Hematopoietic multipotent progenitor cell treated with erythropoietin and hydrocortisone succinate and interleukin-3 and kit ligand, for 17 days (in vitro differentiated cells): ENCODE measurements at places on chromosomes 11 and 22.
A peak's percentile ranks its signal among the peaks of the same experiment; 100 is the strongest.

GRCh38 chr11:7651140-7651551 is 22.2 kb downstream of the CYB5R2 start:
- no peak for DNase-seq

DNA sequence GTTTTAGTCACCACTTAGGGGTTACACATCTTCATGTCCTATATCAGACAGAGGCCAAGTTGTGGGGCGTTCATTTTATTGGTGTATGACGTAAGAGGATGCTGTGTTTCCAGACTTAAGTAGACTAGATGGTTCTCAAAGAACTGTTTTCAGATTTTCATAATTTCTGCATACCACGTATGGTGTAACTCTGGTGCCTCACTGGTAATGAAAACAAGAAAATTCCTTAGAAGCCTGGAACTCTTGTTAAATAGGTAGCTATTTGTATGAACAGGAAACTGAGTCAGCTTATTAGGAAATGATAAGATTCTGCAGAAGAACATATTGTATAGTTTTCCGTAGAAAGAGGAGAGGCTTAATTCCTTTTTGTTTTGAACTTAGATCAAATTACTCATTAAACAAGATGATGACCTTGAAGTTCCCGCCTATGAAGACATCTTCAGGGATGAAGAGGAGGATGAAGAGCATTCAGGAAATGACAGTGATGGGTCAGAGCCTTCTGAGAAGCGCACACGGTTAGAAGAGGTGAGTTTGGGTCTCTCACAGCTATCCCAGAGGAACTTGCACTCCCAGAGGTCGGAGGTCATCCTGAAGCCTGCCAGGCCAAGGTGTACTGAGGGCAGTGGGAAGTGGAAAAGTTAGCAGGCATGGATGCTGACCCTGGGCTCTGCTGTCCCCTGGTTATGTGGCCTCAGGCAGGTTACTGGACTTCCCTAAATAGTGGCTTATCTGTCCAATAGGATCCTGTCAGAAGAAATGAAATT is 3.9 kb downstream of the CDC45 start:
- no peak for DNase-seq

DNA sequence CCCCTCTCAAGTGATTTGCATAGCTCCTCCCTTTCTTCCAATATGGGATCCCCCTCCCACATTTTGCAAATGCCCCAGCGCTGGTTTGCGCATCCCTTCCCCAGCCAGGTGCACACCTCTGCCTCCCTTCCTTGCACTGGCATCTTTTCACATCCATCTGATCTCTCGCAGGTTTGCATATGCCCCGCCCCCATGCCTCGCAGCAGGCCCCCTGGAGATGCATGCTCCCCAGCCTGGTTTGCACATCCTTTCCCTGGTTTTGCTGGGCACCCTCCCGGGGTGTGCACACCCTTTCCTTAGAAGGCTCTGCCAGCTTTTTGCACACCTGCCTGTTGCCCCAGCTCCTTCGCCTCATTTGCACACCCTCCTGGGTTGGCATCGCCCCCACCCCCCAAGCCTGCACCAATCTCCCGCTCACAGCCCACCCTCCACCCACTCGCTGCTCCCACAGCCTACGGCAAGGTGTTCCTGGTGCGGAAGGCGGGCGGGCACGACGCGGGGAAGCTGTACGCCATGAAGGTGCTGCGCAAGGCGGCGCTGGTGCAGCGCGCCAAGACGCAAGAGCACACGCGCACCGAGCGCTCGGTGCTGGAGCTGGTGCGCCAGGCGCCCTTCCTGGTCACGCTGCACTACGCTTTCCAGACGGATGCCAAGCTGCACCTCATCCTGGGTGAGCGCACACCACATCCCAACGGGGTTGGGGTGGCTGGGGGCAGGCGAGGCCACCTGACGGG is 917 bp downstream of the RPS6KA4 start:
- DNase-seq: no peak

DNA sequence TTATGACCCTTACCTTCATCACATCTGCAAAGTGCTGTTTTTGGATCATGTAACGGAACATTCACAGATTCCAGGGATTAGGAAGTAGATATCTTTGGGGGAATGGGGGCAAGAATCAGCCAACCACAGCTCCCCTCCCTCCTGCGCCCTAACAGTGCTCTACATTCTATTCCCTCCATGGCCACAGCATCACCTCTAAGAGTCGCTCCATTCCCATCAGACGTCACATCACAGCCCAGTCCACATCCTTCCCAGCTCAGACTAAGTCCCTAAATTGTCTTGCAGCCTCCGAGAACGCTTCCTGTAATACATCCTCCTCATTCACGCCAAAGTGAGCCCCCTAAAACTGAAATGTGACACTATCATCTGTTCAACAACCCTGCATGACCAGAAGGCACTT is 5.9 kb downstream of the SCGB1D1 start:
- no peak for DNase-seq

GRCh38 chr22:48807155-48807554 is 1020.5 kb downstream of the BRD1 start:
- DNase-seq: no peak

DNA sequence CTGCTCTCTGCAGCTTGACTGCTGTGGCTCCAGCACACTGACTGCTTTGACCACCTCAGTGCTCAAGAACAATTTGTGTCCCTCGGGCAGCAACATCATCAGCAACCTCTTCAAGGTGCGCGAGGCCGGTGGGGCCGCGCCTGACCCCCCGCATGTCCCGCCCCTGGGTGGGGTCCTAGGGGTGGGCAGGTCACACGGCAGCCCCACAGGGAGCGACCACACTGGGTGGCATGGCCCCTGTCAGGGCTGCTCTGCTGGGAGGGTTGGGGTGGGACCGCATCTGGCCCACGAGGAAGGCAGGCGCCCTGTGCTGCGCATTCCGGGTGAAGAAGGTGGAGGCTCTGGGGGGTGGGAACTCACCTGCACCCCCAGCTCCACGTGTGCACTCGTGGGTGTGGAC is 4.7 kb upstream of the TSSC4 start:
- DNase-seq: no peak

DNA sequence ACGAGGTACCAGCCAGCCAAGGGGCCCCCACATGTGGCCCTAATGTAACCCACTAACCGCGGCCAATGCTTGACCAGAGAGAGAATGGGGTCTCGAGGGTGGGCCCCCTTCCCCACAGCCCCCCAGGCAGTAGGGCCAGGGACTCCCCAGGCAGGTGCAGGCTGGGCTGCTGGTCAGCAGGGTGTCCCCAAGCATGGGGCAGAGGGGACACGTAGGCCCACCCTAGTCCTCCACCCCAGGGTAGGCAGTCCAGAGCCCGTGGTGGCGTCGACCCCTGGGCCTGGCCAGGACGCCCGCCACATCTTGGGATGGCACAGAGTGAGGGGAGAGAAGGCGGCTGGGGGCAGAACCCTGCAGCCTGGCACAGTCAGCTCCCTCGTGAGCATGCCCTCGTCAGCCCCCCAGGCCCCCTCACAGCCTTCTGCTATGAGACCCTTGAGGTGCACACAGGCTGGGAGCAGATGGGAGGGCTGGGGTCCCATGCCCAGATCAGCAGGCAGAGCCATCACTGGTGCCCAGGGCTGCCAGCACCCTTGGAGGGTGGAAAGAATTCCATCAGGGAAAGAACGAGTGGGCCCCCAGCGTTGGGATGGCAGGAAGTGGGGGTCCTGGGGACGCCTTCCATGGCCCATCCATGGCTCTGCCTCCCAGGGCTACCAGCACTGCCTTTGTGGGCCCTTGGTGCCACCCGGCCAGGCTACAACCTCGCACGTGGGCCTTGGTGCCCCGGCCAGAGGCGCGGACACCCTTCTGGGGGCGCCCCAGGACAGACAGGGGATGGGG is 6.1 kb downstream of the TNNT3 start:
- no peak for DNase-seq

GRCh38 chr11:62267050-62267449 is 2.9 kb upstream of the SCGB2A2 start:
- no peak for DNase-seq

- no peak for DNase-seq
These were observed 4.8 kb downstream of the KIAA0930 start for GRCh38 chr22:45235851-45236342.

DNA sequence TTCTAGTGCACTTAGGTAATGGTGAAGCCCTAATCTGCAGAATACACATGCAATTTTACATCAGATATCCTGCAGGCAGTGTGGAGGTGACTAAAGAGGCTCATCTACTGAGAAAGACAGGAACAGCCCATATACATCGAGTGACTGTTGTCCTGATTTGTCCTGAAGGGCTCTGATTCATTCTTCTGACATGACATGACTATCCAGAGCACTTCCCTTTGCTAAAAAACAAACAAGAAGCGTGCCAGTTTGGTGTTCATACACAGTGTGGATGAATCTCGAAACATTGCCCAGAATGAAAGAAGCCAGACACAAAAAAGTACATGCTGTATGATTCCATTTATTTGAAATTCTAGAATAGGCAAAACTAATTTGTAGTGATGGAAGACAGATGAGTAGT is 48.0 kb upstream of the AMPD3 start:
- no peak for DNase-seq

GRCh38 chr11:104322696-104323095 is 158.7 kb upstream of the PDGFD start:
- no peak for DNase-seq

GRCh38 chr11:19595499-19595839 is 117.2 kb upstream of the NAV2 start:
- no peak for DNase-seq

GRCh38 chr22:41197038-41197972 is 7.8 kb upstream of the L3MBTL2 start:
- peak; percentile 76 for DNase-seq

GRCh38 chr11:128419012-128419767 is 168.2 kb downstream of the ETS1 start:
- no peak for DNase-seq

- no peak for DNase-seq
These were observed 110.3 kb downstream of the DSCAML1 start for GRCh38 chr11:117686711-117687110.

- DNase-seq: no peak
These were observed 117.8 kb downstream of the CCDC81 start for GRCh38 chr11:86492370-86493010.

GRCh38 chr11:83723999-83724398 is 437.8 kb upstream of the CCDC90B start:
- DNase-seq: no peak

DNA sequence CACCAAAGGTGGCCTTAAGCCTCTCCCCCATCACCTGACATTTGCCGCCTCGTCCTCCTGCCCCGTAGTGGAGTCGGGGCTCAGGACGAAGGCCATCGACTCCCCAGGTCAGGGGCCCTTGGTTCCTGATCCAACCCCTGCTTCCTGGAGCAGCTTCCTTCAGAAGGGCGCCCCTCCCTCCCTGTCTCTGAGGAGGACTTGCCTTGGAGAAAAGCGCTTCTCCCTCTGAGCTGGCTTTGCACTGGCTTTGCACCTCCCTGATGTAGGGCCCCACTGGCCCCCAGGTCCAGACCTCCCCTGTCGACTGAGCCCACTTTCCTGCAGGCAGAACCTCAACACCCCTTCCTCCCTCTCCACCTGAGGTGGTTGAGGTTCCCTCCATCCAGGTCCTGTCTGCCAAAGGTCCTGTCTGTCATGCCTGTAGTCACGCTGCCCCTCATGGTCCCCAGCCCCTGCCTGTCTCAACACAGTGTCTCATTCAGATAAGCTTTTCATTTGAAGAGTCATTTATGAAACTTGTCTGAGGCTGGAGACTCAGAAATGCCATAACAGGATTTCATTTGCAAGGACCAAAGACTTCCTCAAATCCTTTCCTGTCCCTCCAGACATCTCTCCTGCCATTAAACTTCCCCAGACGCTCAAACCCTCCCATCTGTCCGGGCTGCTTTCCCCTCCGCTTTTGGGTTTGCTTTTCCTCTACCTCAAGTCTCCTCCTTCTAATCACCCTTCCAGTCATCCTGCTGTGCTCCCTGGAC is 78.4 kb downstream of the MYO7A start:
- DNase-seq: no peak

- DNase-seq: no peak
These were observed 1552.7 kb upstream of the TENM4 start for GRCh38 chr11:80993536-80993935.

DNA sequence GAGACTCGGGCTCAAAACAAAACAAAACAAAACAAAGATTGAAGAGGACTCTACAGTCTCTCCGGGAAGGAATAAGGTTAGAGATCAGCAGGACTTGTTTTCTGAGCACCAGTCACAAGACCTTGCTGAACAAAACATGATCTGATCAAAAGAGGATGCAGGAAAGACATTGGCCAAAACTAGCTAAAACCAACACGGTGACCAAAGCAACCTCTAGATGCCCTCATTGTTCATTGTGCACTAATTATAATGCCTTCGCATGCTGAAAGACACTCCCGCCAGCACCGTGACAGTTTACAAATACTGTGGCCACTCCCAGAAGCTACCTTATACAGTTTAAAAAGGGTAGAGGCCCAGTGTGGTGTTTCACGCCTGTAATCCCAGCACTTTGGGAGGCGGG is 15.7 kb upstream of the CHKA start:
- no peak for DNase-seq

DNA sequence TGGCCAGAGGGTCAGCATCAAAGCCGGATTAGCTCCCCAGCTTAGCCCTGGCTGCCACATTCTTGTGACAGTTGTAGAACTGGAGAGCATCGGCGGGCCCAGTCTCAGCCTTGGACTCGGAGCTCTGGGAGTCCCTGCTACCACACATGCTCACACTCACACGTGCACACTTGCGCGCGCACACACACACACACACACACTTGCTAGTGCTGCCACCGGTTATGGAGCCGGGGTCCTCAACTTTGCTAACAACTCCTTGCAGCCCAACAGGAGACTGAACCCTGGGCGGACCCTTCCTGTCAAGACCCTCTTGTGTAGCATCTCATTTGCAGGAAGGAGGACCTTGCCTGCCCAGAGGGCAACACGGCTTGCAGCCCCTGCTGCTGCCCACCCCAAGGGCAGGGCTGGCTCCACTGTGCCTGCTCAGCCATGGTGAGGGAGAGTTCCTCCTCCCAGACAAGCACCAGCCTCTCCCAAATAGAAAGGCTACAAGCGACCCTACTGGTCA is 107.6 kb downstream of the WNT7B start:
- no peak for DNase-seq

DNA sequence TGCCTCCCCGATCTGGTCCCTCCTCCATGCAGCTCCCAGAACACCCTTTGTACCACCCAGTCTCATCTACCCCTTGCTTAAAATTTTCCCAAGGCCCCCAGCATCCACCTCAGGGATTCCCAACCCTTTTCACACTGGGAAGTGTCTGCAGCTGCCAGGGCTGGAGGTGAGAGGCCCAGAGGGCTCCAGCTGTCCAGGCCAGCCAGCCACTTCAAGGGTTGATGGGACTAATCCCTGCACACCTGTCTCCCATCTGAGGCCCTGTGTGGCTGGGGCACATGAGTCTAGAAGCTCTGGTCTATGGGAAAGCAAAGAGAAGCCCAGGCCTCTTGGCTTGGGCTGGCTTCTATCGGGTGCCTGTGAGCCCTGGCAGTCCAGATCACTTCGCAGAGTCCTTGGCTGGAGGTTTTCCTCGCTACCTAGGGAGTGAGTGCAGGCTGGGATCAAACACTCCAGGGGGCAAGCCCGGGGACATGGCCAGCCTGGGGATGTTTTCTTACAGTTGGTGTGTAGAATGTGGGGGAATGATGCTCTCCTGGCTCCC is 41.1 kb upstream of the TPBGL start:
- no peak for DNase-seq

GRCh38 chr11:72085621-72086351 is 5.1 kb downstream of the LRRC51 start:
- DNase-seq: no peak

- DNase-seq: no peak
These were observed 20.5 kb upstream of the EFCAB6 start for GRCh38 chr22:43832393-43833265.
